MG63 (cell line): ENCODE measurements at places on chromosomes 12 and 14. TPM values are rescaled to one million over a fixed set of nuclear protein-coding genes. Genes with fewer than 3 reads are reported as not detected.

DNA sequence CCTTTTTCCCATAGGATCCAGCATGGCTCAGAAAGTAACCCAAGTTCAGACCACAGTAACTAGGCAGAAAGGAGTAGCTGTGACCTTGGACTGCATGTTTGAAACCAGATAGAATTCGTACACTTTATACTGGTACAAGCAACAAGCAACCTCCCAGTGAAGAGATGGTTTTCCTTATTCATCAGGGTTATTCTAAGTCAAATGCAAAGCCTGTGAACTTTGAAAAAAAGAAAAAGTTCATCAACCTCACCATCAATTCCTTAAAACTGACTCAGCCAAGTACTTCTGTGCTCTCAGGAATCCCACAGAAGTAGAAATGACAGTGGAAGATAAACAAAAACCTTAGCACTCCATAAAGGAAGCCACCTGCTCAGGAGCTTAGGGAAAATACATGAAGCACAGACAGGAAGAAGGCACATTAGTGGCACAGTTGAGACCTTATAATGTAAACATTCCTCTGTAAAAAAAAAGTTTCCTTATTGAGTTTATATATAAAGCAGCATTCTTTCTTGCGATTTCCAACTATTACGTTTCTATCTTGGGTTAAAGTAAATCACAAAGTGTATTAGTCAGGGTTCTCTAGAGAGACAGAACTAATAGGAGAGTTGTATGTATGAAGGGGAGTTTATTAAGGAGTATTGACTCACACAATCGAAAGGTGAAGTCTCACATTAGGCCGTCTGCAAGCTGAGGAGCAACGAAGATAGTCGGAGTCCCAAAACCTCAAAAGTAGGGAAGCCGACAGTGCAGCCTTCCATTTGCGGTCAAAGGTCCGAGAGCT lies 398.4 kb downstream of the DAD1 start:
- no peak for DNase-seq

GRCh38 chr12:82415402-82415801 lies 57.1 kb downstream of the METTL25 start:
- no peak for DNase-seq

GRCh38 chr12:124586756-124587155 lies 19.3 kb upstream of the NCOR2 start:
- no peak for DNase-seq

GRCh38 chr12:109994401-109995175 lies 1.6 kb downstream of the GIT2 start:
- DNase-seq = no peak

The MIP gene
- not detected in 2 replicates for total RNA-seq

GRCh38 chr14:65414961-65415589 lies 2.5 kb downstream of the FUT8 start:
- DNase-seq = no peak

The SDSL gene
- total RNA-seq = 11.0 and 54.2 TPM in 2 replicates

The CDCA3 gene
- total RNA-seq = 29.8 and 110 TPM in 2 replicates

DNA sequence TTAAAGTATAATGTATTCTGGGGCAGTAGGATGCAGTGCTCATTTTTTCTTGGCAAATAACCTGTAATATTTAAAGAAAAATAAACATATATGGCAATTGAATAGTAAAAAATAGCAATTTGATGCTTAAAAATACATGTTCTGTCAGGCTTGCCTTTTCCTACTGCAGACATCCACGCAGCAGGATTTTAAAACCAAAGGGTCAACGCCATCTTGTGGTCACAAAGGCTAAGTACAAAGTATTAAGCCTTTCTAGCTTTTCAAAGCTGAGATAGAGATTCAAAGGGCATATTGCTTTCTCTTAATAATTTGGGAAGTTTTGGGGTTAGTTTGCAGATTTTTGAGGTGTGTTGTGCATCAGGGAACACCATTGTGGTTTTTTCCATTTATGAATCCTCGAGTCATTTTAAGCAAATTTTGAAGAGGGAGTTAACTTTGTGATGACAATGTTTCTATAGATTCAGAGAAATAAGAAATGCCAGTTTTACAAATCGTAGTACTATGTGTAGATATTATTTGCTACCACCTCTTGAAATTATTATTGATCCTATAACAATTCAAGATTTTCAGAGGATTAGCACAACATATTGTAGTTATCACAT lies 4.7 kb upstream of the CCER1 start:
- DNase-seq = no peak

The CFAP54 gene
- not detected in 2 replicates for total RNA-seq

- DNase-seq = no peak
Measured at GRCh38 chr12:123421314-123421713, 15.2 kb downstream of the RILPL2 start.

DNA sequence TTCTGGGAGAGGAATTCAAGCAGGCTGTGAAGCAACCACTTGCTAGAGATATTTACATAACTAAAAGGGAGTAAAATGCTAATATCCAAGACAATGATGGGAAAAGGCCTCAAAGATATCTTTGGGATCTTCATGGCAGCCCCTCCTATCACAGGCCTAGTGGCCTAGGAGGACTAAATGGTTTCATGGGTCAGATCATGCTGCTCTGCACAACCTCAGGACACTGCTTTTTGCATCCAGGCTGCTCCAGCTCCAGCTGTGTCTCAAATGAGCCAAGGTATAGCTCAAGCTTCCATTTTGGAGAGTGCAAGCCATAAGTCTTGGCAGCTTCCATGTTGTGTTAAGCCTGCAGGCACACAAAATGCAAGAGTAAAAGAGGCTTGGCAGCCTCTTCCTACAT lies 195.6 kb upstream of the SSTR1 start:
- DNase-seq = no peak
